Hindlimb muscle (tissue), 1 donor: ENCODE measurements at places on chromosomes 3 and 15.

DNA sequence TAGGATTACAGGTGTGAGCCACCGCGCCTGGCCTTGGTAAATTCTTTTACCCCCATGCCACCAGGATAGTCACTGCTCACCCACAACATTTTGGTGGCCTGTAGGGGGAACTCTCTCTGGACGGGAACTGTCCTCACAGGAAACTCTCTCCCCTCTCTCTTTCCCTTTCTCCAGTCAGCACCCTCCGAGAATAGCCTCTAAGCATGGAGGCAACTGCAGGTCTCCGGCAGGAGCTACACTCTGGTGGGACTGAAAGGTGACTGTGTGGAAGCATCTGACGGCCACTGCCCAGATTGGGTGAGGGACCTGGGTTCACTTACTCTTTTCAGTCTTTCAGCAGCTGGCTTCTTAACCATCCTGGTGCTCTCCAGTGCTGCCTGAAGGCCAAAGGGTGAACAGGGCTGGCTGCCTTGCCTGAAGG is 21.3 kb downstream of the TRANK1 start:
- no peak for DNase-seq

GRCh38 chr3:163776743-163777142 is 1301.6 kb downstream of the SI start:
- DNase-seq = no peak

DNA sequence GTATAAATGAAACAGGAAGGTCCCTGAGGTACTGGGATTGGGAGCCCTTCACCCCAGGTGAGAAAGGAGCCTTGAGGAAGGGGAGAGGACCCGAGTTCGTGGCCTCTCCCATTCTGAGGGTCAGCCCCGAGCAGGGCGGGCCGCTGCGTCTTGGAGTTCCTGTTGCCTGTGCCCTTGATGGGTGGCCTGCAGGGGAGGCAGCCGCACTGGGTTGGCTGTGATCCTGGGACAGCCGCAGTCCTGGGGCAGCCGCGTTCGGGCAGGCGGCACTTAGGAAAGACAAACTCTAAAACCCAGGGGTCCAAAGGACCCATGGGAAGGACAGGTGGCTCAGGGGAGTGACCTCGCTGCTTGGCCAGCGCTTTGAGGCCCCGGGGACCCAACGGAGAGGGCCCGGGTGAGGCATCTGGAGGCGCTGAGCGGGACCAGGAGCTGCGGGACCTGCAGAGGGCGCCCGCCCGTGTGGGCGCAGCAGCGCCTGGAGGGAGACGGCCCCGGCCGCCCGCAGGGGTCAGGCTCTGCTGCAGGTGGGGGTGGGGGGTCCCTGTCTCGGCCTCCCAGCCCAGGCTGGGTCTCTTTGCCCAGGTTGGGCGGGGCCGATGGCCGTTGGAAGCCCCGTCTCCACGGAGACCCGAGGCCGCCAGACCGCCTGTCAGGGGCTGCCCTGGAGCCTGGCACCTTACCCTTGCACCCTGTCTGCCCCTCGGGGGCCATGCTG is 65.1 kb downstream of the HMCES start:
- DNase-seq = no peak

DNA sequence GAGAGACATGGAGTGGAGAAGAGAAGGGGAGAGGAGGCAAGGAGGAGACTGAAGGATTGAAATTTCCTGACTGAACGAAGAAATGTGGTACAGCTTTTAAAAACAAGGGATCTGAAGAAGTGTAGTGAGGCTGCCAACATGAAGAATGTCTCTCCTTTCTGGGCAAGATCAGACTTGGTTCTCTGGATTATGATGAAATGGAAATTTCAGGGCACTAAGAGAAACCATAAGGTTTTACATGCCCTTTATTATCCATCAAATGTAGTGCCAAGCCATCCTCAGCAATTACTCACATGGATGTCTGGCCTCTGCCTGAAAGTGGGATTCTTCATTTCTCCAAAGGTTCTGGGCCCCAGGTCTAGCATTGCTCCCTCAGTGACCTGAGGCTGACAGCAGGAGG is 77.6 kb upstream of the CCDC80 start:
- DNase-seq = no peak
